NCI-H1436 treated with DMSO at 0.1 percent for 48 hours (cell line): ENCODE measurements at places on chromosomes 11 and 22.

DNA sequence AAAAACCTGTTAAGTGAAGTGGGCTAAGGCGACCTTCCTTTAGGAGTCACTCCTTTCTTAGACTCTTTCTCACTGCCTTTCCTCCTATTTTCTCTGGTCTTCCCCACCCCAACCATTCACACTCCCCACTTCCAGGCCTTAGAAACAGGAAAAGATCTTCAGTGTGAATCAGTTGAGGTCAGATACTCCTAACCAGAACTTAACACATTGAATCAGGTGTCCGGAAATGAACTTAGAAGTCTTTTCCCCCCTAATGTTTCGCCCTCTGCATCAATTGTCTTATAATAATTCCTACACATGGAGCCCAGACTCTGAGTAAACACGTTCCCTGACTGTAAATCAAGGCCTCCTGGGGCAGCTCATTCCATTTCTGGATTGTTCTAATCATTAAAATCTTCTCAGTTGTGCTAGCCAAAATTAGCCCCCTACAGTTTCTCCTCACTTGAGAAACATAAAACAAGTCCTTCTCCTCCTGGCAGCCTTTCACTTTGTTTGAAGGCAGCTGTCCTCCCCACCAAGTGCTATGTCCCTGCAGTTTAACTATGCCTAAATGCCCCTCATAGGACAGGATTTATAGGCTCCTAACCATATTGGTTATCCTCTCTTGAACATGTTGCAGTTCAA is 32.7 kb upstream of the USP47 start:
- DNase-seq: no peak

- no peak for DNase-seq
Measured at GRCh38 chr22:24994070-24994763, 41.7 kb downstream of the KIAA1671 start.

- no peak for DNase-seq
Measured at GRCh38 chr11:92236856-92237255, 12.2 kb downstream of the FAT3 start.

GRCh38 chr22:27597703-27598444 is 203.7 kb downstream of the MN1 start:
- DNase-seq: no peak

- no peak for DNase-seq
Measured at GRCh38 chr22:46686221-46687047, 51.6 kb downstream of the CERK start.

- no peak for DNase-seq
Measured at GRCh38 chr11:119384332-119384731, 2.8 kb upstream of the USP2 start.

DNA sequence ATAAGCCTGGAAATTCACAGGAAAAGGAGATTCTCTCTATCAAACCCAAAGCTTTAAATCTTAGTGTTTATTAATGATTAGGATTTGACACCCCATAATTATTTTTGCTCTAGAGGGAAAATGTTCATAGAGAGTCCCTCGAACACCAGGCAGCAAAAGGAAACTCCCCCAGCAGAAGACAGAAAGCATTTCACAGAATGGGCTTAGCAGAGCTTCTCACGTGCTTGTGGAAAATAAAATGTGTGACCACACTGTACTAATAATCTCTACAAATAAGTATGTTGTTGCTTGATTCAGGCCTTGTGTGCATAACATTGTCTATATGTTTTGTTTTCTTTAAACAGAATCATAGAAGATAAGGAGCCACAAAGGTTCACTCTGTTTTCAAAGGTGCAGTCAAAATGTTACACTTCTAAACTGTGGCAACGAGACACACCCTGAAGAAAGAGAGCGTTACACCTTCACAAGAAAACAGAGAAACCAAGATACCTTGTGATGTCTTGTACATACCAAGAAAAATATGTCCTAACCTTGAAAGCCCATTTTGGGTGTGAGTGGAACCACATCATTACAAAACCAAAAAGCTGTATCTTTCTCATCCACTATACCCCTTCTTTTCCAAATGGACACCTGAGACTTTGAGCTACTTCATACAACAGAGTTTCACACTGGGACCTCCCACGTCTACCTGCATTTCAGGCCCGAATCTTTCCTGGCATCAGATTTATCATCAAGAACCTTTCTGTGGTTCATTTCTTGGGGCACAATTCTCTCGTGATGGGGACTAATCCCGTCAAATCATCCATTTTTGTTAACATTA is 282.5 kb downstream of the ETS1 start:
- DNase-seq: no peak

- DNase-seq: no peak
Measured at GRCh38 chr11:88398372-88398771, 60.8 kb upstream of the CTSC start.

DNA sequence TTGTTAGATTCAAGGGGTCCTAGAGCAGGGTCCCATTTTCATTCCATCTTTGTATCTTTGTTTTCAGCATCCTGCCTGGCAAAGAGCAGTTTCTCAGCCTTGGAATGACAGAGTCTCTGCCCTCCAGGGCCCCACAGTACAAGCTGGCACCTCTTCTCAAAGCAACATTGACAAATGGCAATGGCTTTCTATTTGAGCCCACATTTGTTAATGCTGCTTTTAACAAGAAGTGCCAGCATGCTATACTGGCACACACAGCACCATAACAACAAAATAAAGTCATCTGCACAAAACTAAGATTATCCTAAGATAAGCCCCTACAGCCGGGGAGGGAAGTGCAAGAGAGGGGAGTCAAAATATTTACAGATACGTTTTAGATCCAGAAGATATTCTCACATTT is 309.7 kb upstream of the C11orf87 start:
- DNase-seq: no peak

- DNase-seq: no peak
Measured at GRCh38 chr11:95443386-95443785, 212.4 kb upstream of the SESN3 start.

- DNase-seq: no peak
Measured at GRCh38 chr11:1870721-1871466, 18.0 kb downstream of the LSP1 start.

GRCh38 chr11:11574373-11575287 is 47.2 kb downstream of the GALNT18 start:
- DNase-seq: no peak

DNA sequence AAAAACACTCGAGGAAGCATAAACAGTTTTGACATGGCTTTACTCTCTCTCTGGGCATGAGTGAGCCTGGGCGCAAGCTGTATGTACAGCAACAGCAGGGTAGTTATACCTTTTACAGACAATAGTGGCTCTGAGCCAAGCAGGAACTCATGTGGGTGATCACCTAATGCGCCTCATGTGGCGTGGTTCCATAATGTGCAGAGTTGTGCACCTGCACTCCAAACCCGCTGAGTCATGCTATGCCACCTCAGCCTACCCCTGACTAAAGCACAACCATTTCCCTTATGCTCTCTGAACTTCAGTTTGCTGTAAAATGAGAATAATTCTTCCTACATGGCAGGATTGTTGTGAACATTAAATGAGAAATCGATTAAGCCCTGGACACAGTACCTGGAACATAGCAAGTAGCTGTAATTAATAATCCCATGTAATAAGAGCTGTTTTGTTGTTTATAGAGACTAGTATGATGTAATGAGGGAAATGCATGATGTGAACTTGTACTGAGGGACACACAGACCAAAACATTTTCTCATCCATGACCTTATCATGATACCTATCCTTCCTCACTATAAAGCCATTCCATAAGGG is 71.6 kb downstream of the CCDC34 start:
- DNase-seq: no peak

DNA sequence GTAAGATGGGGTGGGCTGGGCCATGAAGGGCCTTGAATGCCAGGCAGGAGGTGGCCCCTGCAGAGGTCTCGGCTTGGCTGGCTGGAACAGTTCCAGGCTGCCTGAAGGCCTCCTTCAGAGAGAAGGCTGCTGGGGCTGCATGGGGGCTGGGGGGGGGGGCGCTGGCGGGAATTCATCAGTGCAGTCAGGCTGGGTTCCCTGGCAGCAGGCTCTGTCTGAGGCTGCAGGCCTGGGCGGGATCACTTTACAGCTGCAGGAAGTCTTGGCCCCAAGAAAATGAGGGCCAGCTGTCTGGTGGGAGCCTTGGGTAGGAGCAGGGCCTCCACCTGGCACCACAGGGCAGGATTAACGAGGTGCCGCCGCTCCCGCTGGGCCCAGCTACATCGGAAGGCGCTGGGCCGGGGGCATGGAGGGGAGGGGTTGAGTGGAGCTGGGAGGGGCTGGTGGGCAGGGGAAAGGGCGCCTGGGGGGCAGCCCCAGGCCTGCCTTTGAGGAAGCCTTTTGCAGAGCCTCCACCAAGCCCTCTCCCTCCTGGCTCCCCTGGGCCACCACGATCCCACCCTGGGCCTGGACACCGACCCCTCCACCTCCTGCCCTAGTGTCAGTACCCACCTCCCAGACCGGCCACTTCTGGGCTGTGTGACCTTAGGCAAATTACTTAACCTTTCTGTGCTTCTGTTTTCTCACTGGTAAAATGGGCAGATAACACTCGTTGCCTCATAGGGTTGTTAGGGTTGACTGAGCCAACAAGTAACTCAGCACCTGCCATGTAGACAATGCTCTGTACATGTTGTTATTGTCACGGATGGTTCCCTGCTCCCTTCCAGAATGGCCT is 31.0 kb upstream of the HMOX1 start:
- DNase-seq: peak; percentile 56

GRCh38 chr11:78127403-78127802 is 12.0 kb downstream of the ALG8 start:
- no peak for DNase-seq

DNA sequence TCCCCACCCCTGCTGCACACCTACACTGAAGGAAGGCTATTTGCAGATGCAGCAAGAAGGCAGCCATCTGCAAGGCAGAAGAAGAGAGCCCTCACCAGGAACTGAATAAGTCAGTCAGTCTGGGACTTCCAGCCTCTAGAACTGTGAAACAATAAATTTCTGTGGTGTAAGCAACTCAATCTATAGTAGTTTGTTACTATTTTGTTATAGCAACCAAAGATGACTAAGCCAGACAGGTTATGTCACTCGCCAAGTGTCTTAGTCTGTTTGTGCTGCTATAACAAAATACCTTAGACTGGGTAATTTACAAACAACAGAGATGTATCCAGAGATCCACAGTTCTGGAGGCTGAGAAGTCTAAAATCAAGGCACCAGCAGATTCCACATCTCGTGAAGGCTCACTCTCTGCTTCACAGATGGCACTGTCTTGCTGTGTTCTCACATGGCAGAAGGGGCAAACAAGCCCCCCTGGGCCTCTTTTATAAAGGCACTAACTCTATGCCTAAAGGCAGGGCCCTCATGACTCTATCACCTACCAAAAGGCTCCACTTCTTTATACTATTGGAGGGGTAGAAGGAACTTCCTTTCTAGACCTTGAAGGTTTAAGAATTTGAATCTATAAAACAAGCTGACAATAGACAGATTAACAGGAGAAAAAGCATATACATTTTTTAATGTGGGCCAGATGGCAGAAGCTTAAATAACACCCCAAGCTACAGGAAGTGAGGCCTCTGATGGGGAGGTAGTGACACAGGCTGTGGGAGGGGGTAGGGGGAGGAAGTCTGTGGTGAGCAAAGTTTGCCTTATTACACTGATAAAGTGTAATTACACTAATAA is 12.3 kb downstream of the APOL6 start:
- DNase-seq: no peak

DNA sequence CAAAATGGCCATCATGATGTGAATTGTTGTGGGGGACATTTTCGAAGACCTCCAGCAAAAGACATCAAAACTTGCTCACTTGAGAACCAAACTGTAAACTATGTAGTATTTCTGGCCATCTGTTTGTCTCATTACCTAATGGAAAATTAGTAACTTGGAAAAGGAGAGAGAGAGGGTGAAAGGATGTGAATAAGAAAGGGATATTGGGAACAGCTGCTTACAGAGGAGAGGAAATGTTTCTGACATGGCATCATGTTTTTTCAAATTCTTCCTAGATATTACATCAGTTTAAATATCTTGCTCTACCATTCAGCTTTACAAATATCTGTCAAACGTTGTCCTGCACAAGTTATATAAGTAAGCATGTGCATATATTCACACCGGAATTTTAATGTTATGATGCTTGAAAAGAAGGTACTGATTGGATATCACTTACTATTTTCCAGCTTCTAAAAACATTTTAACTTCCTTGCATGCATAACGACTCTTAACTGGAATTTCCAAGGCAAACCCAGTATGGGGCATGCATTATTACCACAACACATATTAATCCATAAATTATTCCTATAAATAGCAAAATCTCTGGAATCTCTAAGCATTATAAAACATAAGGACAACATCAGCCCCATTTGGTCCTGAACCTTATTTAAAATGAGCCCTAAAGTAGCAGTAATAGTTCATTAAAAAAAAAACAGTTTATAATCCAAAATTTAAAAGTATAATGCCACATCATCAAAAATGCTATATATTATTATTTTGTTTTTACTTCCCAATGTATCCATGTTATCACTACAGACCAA is 20.0 kb downstream of the GUCY1A2 start:
- no peak for DNase-seq

DNA sequence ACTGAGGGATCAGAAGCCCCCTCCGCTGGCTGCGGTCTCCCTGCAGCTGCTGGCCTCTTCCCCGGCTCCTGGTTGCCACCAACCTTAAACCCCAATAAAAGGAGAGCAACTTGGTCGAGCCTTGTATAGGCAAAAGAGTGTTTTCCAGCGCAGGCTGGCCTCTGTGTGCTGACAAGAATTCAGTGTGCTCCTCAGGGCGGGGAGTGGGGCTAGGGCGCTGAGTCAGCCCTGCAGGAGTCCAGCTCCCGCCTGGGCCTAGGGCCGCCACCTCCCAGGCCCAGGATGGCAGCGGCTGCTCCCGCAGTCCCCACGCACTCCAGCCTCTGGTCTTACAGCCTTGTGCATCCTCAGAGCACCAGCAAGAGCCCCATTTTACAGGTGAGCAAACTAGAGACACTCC is at the start of gene SHISAL1:
TSS of gene SHISAL1 (minus strand) at position 186 of the 400 bp plus-strand sequence. CDS start 12,006 bp downstream, outside the sequence.
- DNase-seq: no peak

GRCh38 chr11:94768602-94769541 is 716 bp downstream of the AMOTL1 start:
- no peak for DNase-seq

DNA sequence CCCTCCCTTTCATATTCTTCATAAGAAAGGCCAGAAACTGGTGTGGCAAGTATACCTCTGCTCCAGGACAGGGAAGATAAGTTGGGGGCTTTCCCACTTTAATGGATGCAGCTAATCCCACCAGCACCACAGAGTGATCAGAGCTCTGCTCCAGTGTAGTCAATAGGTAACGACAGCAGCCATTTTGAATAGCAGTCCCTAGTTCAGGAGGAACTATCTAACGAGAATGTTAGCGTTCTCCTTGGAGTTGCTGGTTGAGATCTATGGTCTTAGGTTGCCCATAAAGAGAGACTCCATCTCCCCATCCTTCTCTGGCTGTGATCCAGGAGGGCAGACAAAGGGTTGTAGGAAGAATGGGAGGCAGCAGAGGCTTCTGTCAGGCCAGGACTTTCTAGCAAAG is 64.0 kb upstream of the CCDC90B start:
- DNase-seq: no peak
